ENCODE measurements at places on chromosomes 16 and 17.

GRCh38 chr16:85554889-85555718 is 58.0 kb upstream of the GSE1 start:
- peak; percentile 70 for DNase-seq

GRCh38 chr17:74147056-74147835 is 56.2 kb upstream of the RPL38 start:
- no peak for DNase-seq

GRCh38 chr16:69934751-69935150 is 16.4 kb upstream of the CLEC18A start:
- DNase-seq = no peak

DNA sequence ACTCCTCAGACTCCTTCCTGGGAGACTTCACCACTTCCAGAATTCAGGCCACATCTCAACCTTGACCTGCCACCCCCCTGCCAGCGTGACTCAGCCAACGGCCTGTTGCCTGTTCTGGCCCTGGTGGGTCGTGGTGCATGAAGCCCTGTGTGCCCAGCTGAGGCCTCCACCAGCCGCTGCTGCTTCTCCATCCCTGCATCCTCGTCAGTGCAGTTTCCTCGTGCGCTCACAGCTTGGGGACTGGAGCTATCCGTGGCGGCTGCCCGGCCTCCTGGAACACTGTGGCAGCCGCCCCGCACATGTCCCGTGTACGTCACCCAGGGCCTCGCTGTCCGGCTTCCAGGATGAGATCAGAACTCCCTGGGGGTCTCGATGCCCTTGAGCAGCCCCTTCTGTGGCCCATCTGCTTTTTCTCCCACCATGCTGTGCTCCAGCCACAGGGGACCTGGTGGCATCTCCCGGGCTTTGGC is 8.0 kb upstream of the TEDC2 start:
- DNase-seq = no peak

DNA sequence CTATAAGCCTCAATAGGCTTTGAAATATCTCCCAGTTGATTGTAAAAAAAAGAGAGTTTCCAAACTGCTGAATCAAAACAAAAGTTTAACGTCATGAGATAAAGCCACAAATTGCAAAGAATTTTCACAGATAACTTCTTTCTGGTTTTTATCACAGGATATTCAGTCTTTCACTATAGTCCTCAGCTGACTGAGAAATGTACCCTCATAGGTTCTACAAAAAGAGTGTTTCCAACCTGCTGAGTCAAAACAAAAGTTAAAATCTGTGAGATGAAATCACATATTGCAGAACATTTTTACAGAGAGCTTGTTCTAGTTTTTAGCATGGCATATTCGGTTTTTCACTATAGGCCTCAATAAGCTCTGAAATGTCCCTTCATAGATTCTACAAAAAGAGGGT is 559.2 kb downstream of the KCNJ18 start:
- no peak for DNase-seq

GRCh38 chr16:48862087-48862532 is 252.1 kb upstream of the N4BP1 start:
- no peak for DNase-seq

GRCh38 chr17:3688027-3688553 is 7.9 kb downstream of the P2RX5 start:
- no peak for DNase-seq

Measured in stimulated activated CD8-positive, alpha-beta memory T cell treated with anti-CD3 and anti-CD28 coated beads, Interleukin-12 subunit alpha, Interleukin-12 subunit beta, amount 100 ng/mL, for 4 hours (primary cell).